ENCODE measurements at places on chromosomes 5 and 9.

- no peak for DNase-seq
Measured at GRCh38 chr9:81782313-81782995, 93.1 kb upstream of the TLE1 start.

- DNase-seq: peak; percentile 47
Measured at GRCh38 chr5:144203750-144204596, 33.3 kb downstream of the KCTD16 start.

DNA sequence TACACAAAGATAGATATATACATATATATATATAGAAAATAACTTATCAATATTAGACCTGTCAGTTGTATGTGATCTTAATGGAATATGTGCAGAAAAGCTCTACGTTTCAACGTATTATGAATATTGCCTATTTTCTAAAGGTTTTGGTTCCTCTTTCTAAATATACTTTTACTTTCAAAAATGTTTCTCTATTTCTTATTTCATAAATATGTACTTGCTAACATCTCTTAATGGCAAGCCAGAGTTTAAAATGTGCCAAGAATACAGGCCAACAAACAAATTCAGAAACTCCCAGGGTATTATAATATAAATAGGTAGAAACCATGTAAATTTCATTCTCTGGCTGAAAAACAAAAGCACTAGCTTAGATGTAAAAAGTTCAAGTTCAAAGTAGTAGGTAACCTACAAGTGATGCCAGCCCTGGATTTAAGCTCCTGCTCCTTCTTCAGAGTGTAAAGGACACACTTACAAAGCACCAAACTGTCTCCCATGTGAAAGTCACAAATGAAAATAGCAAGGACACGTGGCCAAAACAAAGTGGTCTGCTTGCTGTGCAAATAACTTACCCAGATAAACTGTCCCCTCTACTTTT lies 685.1 kb upstream of the DMAC1 start:
- DNase-seq: no peak

GRCh38 chr5:97508864-97509263 lies 325.8 kb upstream of the RIOK2 start:
- DNase-seq: no peak

DNA sequence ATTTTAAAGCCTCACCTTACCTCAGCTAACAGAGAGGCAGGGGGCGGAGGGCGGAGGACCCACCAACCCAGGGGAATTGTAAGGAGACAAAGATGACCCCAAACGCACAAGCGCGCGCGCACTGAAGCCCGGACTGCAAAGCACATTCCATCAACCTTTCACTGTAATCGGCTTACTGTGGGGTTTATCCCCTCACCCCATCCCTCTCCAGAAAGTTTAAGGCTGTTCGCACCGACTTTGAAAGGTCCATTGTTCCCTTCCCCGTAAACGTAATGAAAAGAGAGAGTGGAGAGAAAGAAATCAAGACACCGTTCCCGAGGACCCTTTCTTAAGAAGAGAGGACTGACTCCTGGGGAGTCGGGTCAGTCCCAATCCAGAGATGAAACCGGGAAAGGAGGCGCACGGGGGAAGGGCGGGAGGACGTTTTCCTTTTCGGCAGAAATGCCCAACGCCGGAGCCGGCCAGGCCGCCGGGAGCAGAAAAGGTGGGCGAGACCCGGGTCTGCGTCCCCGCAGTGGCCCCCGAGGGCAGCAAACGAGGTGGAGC lies 464 bp downstream of the CEMIP2 start:
- peak; percentile 32 for DNase-seq

GRCh38 chr5:33594006-33594405 lies 153.2 kb downstream of the TARS1 start:
- no peak for DNase-seq

DNA sequence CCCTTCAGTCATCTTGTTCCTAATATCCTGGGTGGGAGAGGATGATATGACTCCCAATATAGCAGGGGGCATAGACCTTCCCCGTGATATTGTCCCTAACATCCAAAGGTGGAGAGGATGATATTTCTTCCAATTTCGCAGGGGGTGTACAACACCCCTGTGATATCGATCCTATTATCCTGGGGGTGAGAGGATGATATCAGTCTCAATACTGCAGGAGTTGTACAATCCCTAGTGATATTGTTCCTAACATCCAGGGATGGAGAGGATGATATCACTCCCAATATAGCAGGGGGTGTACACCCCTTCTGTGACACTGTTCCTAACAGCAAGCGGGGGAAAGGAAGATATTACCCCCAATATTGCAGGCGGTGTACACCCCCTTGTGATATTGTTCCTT lies 122.6 kb downstream of the TMEM38B start:
- DNase-seq: no peak

- no peak for DNase-seq
Measured at GRCh38 chr9:83234541-83234940, 171.6 kb upstream of the RASEF start.

- DNase-seq: no peak
Measured at GRCh38 chr9:97438666-97439065, 26.8 kb downstream of the TDRD7 start.

DNA sequence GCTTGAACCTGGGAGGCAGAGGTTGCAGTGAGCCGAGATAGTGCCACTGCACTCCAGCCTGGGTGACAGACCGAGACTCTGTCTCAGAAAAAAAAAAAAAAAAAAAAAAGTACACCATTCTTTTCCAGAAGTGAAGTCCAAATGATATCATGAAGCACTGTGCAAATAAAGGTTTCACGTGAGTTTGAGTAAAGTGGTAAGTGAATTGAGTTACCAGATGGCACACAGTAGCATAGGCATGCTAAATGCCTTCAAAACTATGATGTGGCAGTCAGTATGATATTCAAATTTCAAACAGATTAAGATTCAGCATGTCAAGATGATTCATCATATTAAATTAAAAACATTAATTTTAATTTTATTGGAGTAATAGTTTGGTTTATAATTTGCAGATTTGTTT lies 195.2 kb downstream of the TAF11L14 start:
- no peak for DNase-seq

DNA sequence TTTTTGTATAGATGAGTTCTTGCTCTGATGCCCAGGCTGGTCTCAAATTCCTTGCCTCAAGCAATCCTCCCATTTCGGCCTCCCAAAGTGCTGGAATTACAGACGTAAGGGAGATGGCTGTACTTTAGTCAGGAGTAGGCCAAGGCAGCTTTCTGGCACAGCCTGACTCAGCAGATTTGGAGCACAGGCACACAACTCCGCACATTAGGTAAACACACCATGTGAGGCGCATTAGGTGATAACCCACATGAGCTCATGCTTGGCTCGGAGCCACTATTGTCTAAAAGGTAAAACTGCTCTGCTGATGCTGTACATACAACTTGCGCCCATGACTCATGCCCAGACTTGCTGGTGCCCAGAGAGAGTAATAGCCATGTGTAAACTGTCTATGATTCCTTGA lies 1157.9 kb downstream of the TAF11L14 start:
- DNase-seq: no peak

DNA sequence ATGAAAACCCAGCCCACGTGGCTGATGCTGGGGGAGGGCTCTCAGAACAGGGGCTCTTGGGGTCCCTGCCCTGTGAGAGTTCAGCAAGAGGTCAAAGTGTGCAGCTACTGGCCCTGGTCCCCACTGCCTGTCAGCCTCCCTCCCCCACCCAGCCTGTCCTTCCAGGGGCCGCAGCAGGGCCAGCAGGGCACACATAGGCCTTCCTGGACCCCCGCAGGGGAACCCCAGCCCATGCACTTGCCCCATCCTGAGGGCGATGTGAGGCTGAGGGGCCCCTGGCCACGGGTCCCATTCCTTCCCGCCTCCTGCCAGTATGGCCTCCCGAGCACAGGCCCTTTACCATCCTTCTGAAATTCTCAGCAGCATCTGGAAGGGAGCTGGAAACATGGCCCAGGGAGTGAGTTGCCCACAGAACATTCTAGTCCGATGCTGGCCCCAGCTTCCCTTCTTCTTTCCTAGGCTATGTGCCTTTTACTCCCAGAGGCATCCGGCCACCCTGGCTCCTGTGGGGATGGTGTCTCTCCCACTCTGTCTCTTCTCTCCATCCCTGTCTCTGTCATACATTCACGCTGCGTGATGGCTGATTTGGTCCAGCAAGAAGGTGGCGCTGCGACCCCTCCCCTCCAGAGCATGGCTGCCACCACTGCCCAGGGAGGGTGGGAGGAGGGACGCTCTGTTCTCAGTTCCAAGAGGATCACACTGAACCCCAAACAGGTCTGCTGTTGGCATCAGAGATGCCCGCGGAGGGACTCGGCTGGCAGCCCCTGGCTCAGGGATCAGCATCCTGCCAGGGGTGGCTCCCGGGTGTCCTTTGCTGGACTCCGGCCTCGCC lies 19.6 kb downstream of the MRPL36 start:
- no peak for DNase-seq

DNA sequence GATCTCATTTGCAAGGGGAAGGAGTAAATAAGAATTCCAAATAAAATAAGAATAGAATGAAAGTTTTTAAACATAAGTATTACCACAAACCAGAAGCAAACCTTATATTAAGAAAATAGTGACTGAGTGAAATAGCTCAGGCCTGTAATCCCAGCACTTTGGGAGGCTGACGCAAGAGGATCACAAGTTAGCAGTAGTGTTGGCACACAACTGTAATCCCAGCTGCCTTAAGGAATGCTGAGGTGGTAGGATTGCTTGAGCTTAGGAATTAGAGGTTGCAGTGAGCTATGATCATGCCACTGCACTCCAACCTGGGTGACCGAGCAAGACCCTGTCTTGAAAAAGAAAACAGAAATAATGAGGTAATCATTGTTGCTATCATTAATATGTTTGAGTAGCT lies 47.0 kb downstream of the APC start:
- no peak for DNase-seq

GRCh38 chr5:170219615-170220014 lies 13.2 kb upstream of the C5orf58 start:
- peak; percentile 67 for DNase-seq

DNA sequence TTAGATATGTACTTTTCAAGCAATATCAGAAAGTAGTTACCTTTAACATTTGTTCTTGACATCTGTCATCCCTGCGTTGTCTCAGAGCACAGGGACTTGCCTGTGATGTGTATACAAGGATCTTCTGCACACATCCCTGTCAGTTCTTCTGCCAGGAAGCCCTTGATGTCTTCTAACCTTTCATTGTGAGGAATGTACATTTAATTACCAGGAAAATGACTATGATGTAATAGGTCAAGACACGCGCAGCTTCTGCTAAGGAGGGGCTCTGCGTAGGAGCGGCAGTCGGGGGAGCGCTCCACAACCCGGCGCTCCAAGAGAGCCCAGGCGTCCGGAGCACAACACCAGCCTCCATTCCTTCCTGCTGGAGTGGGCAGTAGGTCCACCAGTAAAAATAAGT lies 119.7 kb downstream of the IRX2 start:
- no peak for DNase-seq

DNA sequence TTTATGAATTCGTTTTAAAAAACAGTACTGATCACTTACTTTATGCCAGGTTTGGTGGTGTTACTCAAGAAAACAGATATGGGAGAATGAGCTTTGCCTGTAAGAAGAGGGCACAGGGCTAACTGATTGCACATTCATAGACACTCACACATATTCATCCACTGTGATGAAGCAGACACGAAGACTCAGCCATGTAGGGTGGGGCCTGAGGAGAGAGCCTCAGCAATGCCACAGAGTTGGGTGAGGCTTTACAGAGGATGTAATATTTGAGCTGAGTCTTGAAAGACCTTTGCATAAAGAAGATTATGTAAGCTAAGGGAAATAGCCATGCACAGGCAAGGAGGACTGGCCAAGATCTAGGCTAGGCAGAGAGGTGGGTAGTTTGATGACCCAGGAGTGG lies 472.8 kb downstream of the PSAT1 start:
- DNase-seq: peak; percentile 52

- no peak for DNase-seq
Measured at GRCh38 chr5:178274781-178275537, 42.4 kb upstream of the PHYKPL start.

DNA sequence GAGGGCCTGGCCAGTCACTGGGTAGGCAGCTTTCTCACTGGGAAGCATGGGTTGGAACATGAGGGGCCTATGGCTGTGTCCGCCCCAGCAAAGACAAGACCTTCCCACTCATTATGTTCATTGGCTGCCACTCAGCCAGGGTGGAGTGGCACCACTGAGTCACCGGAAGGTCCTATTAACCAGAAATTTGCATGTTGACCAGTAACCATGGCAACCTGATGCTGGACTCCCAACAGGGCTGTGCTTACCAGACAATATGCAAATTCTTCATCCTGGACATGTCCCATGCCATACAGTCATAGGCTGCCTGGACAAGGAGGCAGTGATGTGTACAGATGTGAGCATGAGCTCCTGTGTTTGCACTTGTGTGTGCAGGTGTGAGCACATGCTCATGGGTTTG lies 66.7 kb downstream of the PSD2 start:
- DNase-seq: peak; percentile 55

DNA sequence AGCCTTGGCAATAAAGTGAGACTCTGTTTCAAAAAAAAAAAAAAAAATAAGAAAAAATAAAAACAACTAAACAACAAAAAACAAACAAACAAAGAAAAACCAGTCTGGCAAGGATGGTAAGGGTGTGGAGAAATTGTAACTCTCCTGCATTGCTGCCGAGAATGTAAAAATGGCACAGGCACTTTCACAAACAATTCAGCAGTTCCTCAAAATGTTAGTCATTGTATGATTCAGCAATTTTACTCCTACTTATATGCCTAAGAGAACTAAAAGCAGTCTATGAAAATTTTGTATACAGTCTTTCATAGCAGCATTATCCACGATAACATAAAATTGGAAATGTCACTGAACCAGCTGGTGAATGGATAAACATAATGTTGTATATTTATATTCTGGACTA lies 280.4 kb downstream of the CDH9 start:
- no peak for DNase-seq

DNA sequence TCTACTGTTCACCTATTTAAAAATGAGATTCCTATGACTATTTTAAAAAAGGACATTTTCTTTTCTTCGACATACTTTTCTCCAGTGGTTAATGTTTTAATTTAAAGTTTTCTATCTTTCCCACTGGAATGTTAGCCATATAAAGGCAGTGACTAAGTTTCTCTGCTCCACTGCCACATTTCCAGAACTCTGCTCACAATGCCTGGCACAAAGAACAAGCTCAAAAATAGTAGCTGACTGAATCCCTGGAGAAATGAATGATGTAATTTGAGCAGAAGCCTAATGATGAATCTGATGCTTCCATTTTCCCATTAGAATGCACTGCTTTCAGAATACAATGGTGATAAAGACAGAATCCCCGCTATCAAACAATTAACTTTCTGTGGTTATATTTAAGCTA lies 817.8 kb downstream of the MTRR start:
- DNase-seq: peak; percentile 49

DNA sequence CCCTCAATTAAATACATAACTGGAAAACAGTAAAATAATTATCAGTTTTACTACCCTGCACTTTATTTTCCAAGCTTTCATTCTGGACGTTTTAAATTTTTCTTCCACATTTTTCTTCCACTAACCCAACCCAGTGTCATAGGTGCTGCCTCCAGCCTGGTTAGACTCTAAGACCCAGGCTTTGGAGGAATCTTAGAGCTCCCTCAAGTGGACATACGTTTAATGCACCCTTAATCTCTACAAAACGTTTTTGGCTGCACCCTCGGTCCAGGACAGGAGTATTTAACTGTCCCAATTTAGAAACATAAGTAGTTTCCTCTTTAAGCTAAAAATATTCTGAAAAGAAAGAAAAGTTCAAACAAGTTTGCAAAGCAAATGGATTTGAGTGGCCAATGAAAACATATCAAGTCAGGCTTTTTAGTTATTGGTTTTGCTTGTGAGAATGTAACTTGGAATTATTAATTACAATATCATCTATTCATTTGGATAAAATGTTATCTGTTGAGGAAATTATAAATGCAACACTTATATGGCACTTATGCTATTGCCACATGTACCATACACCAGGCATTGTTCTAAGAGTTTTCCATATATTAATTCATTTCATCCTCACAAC lies 38.9 kb downstream of the CDH6 start:
- peak; percentile 79 for DNase-seq
